ENCODE measurements at places on chromosomes 2 and 18.

- no peak for DNase-seq
Measured at GRCh38 chr18:58803978-58804377, 60.7 kb upstream of the ZNF532 start.

- no peak for DNase-seq
Measured at GRCh38 chr2:113260991-113261390, 17.7 kb downstream of the PAX8 start.

GRCh38 chr18:50805732-50806131, 14.1 kb downstream of the MRO start:
- no peak for DNase-seq

DNA sequence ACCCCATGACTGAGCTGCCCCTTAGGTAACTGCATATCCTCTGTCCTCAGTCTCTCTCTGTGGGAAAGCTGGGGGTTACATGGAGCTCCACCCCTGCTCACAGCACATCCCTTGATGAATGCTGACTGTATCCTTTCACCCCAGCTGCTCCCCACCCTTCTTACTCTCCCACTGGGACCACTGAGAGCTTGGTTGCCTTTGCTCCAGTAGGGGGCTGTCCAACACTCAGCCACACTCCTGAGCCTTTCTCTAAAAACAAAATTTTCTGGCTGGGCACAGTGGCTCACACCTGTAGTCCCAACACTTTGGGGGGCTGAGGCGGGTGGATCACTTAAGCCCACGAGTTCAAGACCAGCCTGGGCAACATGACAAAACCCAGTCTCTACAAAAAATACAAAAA, 89.2 kb upstream of the MSH2 start:
- DNase-seq, result no peak

GRCh38 chr18:70994116-70994515, 705.3 kb downstream of the SOCS6 start:
- no peak for DNase-seq

- DNase-seq, result no peak
Measured at GRCh38 chr2:164621764-164622105, 453 bp upstream of the GRB14 start.

GRCh38 chr2:9764153-9764778, 79.0 kb upstream of the TAF1B start:
- DNase-seq, result no peak

DNA sequence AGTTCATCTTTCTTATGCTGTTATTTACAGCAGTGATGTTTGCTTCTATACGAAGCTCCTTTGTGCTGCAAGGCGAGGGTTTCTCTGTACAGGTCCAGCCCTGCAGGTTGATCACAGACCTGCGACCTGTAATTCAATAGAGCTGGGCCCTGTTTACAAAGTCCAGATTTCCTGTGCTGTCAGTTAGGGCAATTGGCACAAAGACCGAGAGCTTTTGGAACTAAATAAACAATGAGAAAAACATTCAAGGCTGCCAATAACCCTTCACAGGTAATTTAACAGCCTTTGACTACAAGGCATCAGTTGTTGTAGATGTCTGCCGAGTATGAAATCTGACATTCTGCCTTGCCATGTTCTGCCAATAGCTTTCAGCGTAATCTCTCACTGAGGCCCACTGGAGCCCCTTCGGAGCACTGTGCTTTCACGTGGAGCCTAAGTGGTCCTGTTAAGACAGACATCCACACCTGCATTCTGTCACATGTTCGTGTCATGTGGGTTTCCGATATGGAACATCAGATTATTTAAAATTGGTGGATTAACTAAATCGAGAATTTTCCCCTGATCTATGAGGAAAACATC, 232.5 kb downstream of the PTGR3 start:
- no peak for DNase-seq

DNA sequence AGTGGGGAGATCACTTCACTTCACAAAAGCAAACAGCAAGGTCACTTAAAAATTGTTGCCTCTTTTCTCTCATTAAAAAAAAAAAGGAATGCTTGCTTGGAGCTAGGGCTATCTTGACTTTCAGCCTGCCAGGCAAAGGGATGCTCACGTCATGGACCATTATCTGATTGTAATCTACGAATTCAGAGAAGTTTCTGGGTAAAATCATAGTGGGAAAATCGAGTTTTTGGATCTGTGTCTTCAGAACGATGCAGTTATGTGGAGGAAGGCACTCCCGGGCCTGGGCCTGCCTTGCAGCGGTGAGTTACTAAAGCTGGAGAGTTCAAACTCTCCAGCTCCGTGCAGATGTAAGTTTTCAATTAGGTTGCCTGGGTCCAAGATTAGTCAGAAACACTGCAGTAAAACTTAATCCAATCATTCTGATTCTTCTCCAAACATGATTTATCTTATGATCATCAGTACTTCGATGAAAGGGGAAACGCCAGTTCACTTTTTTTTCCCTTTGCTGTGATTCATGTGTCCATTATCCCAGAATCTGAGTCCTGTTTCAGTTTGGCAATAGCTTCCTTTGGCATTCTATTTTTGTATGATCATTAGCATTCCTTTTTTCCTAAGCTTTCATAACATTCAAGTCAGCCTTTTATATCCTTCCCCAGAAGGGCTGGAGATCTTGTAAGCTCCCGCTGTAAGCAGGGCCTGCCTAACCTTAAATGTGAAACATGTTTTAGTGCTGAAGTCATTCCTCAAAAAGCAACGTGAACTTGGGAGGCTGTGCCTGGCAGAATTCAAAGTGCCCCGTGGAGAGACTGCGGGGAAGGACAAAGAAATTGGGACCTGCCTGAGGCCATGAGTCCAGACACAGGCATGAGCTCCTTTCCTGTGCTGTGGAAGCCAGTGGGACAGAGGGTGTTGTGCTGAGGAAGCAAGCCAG, 119.3 kb upstream of the TWIST2 start:
- DNase-seq, result no peak

GRCh38 chr2:128395640-128396499, 77.2 kb upstream of the HS6ST1 start:
- no peak for DNase-seq

GRCh38 chr2:235447210-235447609, 46.6 kb upstream of the AGAP1 start:
- DNase-seq, result no peak

DNA sequence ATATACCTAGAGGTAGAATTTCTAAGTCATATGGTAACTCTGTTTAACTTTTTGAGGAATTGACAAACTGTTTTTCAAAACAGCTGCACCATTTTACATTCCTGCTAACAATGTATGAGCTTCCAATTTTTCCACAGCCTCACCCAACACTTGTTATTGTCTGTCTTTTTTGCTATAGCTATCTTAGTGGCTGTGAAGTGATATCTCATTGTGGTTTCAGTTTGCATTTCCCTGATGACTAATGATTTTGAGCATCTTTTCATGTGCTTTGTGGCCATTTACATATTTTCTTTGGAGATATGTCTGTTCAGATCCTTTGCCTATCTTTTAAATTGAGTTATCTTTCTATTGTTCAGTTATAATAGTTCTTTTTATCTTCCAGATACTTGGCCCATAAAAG, 273.8 kb downstream of the AGPS start:
- DNase-seq, result no peak

DNA sequence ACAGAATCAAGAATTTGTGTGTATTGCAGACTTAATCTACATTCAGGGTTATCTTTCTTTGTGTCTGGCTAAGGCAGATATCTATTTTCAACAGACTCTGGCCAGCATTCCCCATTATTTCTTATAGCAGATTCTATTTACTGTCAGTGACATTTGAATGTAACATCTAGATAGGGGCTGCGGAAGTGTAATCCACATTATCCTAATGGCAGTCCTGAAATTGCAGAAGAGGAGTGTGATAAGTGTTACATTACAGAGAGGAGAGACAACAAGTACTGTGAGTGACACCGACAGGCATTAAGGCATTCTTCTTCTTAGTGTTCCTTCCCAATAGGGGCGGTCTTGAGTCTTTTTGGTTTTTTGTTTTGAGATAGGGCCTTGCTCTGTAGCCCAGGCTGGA, 598.2 kb upstream of the NXPH2 start:
- no peak for DNase-seq

- DNase-seq, result no peak
Measured at GRCh38 chr18:23542461-23542860, 39.1 kb downstream of the RMC1 start.

DNA sequence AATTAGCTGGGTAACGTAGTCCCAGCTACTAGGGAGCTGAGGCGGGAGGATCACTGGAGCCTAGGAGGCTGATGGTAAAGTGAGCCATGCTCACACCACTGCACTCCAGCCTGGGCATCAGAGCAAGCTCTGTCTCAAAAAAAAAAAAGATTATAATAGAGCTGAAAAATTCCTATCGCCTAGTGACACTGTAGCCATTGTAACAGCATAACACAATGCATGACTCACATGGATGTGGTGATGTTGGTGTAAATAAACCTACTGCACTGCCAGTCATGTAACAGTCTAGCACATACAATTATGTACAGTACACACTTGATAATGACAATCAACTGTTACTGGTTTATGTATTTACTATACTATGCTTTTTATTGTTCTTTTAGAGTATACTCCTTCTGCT, 39.6 kb downstream of the MGAT4A start:
- DNase-seq, result no peak

GRCh38 chr2:31314761-31315160, 80.8 kb downstream of the EHD3 start:
- DNase-seq, result no peak

GRCh38 chr2:200302940-200303727, 3.4 kb upstream of the SPATS2L start:
- no peak for DNase-seq

DNA sequence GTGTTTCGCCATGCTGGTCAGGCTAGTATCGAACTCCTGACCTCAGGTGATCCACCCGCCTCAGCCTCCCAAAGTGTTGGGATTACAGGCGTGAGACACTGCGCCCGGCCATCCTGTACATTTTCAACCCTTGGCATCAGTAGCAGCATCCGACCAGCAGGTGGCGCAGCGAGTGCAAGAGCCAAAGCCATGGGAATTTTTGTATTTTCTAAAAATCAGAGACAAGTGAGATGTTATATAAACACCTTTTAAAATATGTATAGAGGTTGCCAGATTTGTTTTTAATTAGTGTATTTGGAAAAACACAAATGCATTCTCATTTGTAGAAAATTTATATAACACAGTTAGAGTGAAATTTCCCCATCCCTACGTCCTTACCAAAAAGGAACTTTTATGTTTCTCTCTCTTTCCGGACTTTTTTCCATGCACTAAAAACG, 36.8 kb downstream of the MOGAT1 start:
- peak; percentile 41 for DNase-seq

DNA sequence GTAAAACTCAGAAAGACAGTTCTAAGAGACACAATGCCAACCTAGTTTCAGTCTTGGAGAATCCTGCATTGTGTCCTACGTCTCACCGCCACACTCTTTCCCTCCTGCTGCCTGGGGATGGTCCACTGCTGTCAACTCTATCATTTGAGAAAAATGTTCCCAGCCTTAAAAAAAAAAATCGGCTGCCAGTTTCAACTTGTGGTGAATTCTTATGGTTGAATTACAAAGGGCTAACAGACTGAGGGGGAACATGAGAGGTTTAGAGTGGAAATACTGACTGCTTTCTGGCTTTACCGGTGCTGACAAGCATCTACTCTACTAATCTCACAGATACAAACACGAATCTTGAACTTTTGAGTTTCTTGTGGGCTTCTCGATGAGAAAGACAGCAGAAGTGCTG, 74.0 kb downstream of the NAB1 start:
- no peak for DNase-seq

DNA sequence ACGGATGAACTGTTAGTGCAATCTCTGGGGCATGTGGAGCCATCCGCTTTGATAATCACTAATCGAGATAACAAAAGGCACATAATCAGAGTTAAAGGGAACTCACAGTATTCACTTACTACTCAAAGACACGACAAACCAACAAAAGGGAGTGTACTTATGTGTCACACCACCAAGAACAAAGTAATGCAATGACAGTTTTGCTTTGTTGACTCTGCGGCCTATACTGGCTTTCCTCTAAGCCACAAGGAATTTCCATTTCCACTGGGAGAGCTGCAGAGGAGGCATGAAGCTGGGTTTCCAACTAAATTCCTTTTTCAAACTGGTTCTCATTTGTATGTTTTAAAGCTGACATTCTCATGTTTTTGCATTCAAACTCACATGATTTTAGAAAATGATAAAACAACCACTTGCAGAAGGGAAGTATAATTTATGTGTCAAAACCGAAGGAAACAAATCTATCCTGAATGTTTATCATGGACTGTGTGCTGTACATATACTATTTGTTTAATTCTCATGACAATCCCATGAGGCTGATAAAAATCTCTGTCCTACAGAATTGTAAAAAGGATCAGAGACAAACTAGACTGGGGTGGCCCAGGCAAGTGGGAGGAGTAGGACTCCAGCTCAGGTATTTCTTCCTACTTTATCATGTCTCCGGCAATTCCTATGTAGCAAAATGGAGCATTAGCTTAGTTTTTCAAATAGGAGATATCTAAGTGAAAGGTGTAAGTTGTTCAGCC, 149.6 kb upstream of the SMAD7 start:
- DNase-seq, result no peak

DNA sequence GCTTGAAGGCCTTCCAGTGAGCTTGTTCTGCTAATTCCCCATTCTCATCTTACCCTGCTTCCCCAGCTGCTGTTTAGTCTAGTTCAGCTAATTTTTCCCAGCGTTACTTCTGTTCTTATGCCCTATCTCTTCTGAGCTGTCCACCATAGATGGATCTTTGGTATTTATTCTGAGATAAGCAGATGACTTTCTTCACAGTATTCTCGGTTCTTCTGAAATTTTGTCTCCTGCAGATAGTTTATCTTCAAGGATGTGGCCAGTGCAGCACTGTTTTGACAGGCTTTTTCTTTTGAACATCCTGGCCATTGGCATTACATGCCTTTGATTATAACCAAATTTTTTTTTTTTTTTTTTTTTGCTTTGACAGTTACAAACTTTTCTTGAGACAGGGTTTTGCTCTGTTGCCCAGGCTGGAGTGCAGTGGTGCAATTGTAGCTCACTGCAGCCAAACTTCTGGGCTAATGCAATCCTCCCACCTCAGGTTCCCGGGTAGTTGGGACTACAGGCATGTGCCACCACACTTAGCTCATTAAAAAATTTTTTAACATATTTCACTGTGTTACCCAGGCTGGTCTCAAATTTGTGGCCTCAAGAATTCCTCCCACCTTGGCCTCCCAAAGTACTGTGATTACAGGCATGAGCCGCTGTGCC, 134.2 kb downstream of the WDSUB1 start:
- DNase-seq, result no peak

- no peak for DNase-seq
Measured at GRCh38 chr2:70367722-70368323, 66.0 kb upstream of the FAM136A start.

DNA sequence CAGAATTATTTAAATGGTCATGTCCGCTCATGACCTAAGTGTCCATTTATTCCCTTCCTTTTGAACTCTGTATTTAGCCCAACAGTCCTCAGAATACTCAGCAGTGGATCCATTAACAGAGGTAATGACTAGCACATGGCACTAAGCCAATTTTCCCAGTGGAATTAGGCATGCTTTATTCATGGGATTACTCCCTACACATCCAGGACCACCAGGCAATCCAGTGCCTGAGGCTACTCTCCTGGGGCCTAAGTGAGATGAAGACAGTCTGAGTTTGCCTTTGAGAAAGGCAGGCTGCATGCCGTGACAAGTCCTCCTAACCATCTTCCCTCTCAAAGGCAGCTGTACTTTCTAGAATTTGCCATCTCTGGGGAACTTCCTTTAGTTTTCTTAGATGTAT, 128.6 kb downstream of the SPOPL start:
- no peak for DNase-seq
